ENCODE measurements at places on chromosomes 5 and 9. TPM values are rescaled to one million over a fixed set of nuclear protein-coding genes. Genes with fewer than 3 reads are reported as not detected.

DNA sequence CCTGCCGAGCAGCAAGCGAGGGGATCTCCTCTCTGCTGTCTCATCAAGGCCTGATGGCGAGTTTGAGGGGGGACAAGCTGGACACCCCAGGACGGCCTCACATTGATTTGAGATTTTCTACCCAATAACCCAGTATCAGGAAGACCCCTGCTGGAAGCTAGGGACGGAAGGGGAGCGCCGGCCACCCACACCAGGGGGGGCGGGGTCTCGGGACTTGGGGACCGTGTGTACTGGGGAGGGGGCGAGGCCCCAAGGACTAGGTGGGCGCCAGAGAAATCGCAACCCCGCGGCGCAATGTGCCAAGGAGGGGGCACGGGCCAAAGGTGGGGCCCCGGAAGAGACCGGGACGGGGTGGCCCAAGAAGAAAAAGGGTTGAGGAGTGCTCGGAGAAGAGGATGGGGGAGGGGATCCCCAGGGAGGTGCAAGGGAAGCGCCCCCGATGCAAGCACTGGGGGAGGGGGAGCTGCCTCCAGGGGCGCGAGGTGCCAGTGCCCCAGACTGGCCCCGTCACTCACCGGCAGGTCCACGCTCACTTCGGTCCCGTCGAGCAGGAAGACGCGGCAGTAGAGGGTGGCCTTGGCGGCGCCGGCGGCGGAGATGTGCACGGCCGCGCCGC lies 1.1 kb downstream of the EPB41L4B start:
- DNase-seq = no peak

DNA sequence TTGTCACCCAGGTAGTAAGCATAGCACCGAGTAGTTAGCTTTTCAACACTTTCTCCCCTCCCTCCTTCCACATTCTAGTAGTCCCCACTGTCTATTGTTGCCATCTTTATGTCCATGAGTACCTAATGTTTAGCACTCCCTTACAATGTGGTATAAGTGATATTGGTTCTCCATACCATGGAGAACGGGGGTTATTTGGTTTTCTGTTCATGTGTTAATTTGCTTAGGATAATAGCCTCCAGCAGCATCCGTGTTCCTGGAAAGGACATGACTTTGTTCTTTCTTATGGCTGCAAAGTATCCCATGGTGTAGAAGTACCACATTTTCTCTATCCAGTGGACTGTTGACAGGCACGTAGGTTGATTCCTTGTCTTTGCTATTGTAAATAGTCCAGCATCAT lies 353.9 kb downstream of the ADGRV1 start:
- no peak for DNase-seq

The THOC3 gene
- total RNA-seq = 12.5 TPM

DNA sequence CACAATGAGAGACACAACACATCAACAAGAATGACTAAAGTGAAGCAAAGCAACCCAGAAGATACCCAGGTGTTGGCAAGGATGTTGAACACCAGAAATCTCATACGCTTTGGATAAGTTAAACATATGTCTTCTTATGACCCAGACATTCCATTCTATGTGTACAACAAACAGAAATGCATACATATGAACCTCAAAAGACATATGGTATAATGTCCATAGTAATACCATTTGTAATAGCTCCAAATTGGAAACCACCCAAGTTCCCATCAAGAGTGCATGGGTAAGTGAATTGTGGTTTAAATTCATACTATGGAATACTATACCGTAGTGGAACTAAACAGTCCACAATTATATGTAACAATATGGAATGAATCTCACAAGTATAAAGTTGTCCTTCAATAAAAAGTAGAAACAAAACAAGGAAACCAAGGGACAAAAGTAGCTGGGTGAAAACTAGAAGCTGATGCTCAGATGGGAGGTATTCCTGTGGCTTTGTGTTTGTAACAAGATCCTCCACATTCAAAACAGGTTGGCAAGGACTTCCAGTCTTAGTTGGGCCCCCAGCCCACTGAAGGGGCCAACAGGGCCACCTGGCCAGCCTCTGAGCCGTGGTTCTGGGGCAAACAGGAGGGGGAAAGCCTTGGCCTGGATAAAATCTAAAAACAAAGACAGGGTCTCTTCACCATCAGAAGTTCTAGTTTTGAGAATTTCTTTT lies 171.8 kb upstream of the PITX1 start:
- no peak for DNase-seq

DNA sequence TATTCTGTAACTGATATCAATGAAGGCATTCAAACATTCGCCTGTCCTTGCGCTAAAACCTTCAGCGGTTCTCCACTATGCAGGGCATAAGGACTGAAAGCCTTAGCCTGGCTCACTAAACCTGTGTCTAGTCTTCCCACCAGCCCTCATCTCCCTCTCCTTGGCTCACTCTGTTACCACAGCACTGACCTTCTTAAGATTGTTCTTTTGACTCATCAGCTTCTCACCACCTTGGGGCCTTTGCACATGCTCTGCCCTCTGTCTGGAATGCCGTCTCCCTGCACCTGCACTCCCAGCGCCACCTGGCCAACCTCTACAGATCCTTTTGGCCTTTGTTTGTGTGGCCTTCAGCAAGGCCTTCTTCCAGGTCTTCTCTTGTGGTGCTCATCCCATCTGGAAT lies 131.8 kb upstream of the IER5L start:
- peak; percentile 62 for DNase-seq

The PCDHGA8 gene
- 2.0 TPM for total RNA-seq

GRCh38 chr5:119071561-119071995 lies 691 bp downstream of the DMXL1 start:
- DNase-seq = no peak

The FBXW2 gene
- 59.2 TPM for total RNA-seq

- peak; percentile 75 for DNase-seq
Measured at GRCh38 chr5:172450861-172451695, 3.2 kb downstream of the SH3PXD2B start.

DNA sequence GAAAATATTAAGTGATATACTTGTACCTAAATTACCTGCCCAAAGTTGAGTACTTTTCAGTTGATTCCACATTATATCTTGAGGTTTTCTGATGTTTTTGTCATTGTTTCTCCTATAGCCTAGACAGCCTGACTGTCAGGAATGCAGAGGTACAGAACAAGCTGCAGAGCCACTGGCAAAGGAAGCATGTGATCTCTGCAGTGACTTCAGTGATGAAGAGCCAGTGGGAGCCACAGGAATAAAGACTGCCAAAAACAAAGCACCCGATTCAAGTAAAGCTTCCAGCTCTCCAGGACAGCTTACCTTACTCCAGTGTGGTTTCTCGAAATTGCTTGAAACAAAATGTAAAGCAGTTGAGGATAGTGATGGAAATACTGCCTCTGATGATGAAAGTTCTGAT lies 96.3 kb downstream of the ERCC6L2 start:
- no peak for DNase-seq

DNA sequence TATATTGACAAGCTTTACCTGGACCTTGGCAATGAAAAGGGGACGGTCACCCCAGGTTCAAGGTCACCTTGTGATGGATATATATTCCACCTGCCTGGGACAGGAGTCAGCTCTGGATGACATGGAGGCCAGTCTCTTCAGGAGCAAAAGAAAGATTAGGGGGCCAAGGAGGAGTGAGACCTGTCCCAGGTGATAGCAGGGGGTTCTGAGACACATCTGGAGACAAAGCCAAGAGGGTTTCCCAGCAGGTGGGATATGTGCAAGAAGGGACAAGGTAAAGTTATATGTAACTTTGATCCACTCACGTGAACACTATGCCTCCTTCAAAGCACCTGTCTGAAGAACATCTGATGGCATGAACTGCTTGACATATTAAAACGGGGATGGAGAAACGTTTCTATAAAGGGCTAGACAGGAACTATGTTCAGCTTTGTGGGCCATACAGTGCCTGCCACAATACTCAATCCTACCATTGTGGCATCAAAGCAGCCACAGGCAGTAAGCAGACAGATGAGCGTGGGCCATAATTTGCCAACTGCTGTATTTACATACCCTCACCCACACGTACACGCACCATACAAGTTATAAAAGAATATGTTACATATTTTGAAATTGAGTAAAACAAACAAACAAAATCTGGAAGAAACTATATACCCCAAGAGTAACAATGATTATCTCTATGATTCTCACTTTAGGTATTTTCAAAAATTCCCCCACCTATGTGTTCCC lies 62.9 kb upstream of the ZNF622 start:
- DNase-seq = no peak

DNA sequence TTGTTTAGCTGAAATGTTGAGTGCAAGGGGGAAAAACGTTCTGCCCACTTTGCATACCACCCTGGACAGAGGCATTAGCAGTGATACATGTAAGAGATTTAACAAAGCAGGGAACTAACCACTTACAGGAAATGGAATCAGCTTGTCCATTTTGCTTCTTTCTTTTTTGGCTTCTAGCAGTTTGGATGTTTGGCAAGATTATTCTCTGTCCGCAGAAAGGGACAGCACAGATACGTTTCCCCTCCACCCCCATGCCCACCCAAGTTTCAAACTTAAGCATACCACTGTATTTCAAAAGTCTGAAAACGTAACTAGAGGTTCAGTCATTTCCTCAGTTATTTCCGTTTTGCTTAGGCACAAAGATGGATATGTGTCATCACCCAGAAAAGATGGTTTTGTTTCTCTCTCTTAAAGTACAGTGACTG lies 118.4 kb downstream of the GDNF start:
- no peak for DNase-seq

- DNase-seq = no peak
Measured at GRCh38 chr5:15234366-15234765, 265.6 kb upstream of the FBXL7 start.

DNA sequence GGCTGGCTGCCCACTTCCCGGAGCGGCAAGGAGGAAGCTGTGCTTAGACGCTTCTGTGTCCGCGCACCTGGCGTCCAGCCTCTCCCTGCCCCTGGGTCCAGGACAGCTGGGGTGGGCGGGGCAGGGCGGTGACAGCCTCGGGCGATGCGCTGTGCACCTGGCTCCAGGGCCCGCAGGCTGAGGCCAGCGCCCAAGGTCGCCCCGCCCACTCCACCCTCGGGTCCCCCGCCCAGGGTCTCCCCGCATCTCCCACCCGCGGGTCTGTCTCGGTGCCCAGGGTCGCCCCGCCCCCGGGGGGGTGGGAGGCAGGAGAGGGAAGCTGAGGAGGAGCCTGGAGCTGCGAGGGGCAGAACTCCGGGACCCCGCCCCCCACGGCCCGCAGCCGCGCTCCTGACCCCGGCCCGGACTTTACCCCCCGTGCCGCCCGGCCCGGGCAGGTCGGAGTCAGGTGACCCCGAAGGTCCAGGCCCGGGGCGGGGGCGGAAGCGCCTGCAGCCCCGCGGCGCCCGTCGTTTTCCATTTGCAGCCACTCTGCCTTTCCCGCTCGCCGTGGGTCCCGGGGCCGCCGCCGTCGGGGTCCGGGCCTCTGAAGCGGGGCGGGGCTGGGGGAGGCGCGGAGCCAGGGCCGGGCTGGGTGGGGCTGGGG lies at the start of gene ENTPD8:
TSS of gene ENTPD8 (minus strand) at position 69 of the 646 bp plus-strand sequence. CDS start 3,072 bp downstream, outside the sequence.
- DNase-seq = peak; percentile 80

The LTC4S gene
- 20.3 TPM for total RNA-seq

All from posterior vena cava (tissue), 2 donors.